Tibial artery (tissue), 4 donors: ENCODE measurements at places on chromosomes 3 and 15.

GRCh38 chr15:88467935-88468528 lies 524 bp downstream of the MRPS11 start:
- no peak for DNase-seq

DNA sequence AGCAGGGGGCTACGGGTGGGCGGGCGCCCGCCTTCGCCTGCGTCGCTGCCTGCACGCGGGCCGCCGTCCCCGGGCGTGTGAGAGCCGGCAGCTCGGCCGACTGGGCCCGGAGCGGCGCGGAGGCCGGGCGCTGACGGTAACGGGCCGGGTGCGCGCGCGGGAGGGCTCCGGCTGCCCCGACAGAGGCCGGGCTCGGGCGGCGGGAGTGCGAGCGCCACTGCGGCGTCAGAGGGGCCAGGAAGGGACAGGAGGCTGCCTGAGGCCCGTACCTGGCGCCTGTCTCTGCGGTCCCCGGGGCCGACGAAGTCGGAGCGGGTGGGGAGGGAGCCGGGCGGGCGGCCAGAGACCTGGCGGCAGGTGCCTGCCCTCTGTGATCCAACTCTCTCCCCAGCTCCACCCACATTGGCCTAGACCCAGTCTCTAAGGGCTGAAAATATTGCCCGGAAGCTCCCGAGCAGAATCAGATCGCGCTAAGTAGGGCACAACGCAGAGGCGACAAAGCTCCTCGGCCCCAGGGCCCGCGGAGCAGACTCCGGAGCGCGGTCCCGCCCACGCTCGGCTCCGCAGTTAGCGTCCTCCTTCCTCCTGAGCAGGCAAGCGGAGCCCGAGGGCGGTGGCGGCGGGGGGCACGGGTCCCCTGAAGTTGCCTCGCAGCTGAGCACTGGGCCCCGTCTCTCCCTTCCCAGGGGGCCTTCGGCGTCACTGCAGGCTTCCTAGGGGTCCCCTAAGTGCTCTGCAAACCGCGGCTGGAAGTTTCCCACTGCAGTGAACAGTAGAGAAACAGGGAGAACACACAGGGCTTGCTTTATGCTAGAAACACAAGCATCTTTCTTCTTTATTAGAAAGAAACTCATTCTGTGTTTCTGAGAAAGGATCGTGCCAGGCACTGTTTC lies at the start of gene MAN2A2:
TSS of gene MAN2A2 (plus strand) at position 463 of the 893 bp plus-strand sequence. CDS start 906 bp downstream, outside the sequence.
- no peak for DNase-seq

DNA sequence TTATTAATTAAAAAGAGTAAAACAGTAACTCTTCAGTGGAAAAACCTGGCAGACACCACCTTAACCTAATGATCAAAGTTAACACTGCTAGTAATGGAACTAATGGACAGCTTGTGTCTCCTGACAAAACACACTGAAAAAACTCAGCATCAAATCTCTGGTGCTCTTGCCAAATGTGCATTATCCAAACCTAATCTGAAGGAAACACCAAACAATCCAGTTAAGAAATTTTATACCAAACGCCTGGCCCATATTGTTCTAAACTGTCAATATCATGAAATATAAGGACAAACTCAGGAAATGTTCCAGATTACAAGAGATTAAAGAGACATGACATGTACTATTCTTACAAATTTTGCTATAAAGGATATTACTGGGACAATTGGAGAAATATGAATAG lies 10.4 kb downstream of the RSL24D1 start:
- no peak for DNase-seq

DNA sequence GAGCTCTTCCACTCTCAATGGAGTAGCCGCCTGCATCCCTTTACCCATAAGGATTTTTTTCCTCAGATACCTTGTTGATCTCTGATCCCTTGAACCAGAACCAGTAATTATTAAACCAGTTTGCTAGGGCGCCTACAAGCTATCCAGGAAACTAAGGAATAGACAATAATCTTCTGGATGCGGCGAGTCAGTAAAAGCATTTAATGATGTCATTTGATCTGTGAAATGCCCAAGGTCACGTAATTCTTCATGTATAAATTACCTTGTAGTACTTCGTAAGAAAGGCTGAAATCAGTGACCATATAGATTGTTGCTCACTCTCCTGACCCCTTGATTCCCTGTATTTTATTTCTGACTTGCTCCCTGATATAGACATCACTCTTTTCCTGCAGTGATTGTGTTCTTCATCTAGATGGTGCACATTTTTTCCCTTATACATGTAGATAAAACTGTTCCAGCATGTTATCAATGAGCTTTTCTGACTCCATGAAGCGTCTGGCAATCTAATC lies 548.6 kb upstream of the NAALADL2 start:
- no peak for DNase-seq

- DNase-seq = no peak
These were observed 999 bp downstream of the INSYN1 start for GRCh38 chr15:73751899-73752805.

DNA sequence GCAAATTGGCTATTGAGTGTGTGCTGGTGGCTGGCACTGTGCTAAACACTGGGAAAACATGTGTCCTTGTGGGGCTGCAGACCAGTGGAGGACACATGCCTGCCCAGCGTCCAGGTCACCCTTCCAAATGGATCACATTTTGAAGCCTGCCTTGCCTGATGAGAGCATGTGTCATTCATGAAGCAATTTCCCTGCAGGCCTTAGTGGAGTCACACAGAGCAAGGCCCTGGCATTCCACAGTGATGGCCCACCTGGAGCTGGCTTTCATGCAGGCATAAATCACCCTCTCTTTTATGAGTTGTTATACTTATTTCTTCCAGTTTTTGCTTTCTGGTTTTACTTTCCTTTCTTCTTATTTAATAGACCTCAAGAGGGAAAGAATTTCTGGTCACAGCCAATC lies 219.5 kb downstream of the EPHB1 start:
- no peak for DNase-seq

- no peak for DNase-seq
These were observed 84.1 kb upstream of the MYRIP start for GRCh38 chr3:39725321-39725720.

- DNase-seq = no peak
These were observed 380.6 kb downstream of the LSAMP start for GRCh38 chr3:116064646-116065045.

DNA sequence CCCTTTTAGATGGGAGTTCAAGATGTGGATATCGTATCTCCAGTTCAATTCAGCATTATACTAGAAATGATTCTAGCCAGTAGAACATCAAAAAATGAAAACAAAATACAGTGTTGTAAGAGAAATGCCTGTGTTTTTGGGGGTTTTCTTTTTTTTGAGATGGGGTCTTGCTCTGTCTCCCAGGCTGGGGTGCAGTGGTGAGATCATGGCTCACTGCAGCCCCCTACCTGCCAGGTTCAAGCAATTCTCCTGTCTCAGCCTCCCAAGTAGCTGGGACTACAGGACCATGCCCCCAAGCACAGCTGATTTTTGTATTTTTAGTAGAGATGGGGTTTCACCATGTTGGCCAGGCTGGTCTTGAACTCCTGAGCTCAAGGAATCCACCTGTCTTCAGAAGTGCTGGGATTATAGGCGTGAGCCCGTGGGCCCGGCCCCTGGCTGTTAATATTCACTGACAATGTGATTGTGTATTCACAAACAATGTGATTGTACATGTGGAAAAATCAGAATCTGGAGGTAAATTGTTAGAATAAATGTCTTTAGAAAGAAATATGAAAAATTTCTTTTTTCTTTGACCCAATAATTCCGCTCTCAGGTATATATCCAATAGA lies 59.0 kb downstream of the ARIH1 start:
- no peak for DNase-seq

- DNase-seq = peak; percentile 79
These were observed 20.4 kb downstream of the ISG20 start for GRCh38 chr15:88658972-88659931.

- DNase-seq = no peak
These were observed 107.6 kb upstream of the ZBTB20 start for GRCh38 chr3:115254492-115255196.

- DNase-seq = peak; percentile 43
These were observed 21.2 kb upstream of the CRBN start for GRCh38 chr3:3200632-3201212.

DNA sequence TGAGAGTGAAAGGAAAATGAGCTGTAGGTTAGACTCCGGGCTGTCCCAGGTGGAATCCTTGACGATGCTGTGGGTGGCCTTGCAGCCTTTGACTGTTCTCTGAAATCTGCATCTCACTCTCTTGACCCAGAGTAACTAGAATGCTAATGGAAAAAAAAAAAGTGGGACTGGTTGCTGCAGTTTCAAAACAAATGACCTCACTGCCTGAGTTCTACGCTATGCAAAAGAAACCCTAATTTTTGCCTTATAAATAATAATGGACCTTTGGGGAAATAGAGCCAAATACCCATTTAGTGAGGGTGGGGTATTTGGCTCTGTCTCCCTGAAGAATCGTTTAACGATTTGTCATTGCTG lies 309.7 kb upstream of the C2CD4B start:
- DNase-seq = no peak

DNA sequence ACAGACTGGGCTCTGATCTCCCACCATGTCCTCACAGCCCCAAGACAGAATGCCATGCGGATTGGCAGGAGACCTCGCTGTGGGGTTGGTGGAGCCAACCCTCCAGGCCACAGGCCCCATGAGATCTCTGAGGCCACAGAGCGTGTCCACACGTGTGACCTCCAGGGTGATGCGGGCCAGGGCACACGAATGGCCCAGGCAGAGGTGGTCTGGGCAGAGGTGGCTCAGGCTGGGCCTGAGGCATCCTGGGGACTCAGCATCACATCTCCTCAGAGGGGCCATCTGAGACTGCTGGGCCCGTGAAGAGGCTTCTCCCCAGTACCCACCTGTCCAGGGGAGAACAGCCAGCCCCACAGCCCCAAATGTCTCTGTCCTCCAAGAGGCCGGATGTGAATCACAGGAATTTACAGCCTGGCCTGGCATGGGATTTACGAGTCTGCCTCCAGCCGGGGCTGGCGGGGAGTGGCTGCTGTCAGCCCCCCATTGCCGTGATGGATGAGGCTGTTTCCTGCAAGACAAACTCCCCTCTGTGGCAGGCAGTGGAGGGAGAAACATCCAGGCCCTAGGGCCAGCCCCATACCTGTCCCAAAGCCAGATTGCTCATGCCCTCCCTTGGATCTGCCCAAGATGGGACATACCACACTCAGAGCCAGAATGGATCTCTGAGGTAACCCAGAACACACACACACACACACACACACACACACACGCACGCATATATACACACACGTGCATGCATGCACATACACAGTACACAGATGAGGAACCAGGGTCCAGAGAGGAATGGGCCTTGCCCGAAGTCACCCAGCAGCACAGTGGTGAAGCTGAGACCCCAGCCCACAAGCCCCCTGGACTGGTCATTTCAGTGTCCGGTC lies 208.3 kb downstream of the TBC1D2B start:
- peak; percentile 50 for DNase-seq

DNA sequence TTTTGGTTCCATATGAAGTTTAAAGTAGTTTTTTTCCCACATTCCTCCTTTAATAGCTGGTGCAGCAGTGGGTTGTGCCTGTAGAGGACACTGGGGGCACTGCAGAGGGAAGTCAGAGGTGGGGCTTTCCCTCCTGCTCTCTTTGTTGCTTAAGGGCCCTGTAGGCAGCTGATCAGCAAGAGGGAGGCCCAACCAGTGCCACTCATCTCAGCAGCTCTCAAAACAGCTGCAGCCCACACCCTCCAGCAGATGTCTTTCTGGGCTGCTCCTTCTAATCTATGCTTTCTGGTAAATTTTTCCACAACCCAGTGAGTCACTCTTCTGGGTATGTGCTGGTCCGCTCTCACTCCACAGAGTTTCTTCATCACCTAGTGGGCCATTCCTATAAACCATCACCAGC lies 263.8 kb downstream of the FEZF2 start:
- DNase-seq = peak; percentile 81

GRCh38 chr15:42691770-42692169 lies 45.2 kb downstream of the CDAN1 start:
- DNase-seq = no peak

GRCh38 chr3:48595075-48595525 lies at the start of gene COL7A1:
TSS of gene COL7A1 (minus strand) at chr3:48595329. CDS start at chr3:48595159, 170 bp downstream.
- no peak for DNase-seq

DNA sequence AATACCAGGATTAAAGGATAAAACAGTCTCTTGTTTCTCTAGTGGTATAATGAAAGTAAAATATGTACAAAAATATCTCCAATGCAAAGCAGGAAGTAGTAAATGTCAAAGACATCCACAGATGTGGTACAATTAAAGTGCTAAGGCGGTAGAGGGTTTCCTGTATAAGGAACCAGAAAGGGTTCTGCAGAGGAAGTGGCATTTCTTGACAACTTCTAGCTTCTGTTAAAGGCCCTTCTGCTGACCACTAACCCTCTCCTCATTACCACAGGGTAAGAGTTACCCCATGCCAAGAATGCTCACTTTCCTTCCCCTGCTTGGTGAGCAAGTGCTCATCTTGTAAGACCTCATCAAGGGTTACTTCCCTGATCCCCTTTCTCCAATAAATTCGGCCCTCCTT lies 883.6 kb upstream of the NR2F2 start:
- DNase-seq = no peak

DNA sequence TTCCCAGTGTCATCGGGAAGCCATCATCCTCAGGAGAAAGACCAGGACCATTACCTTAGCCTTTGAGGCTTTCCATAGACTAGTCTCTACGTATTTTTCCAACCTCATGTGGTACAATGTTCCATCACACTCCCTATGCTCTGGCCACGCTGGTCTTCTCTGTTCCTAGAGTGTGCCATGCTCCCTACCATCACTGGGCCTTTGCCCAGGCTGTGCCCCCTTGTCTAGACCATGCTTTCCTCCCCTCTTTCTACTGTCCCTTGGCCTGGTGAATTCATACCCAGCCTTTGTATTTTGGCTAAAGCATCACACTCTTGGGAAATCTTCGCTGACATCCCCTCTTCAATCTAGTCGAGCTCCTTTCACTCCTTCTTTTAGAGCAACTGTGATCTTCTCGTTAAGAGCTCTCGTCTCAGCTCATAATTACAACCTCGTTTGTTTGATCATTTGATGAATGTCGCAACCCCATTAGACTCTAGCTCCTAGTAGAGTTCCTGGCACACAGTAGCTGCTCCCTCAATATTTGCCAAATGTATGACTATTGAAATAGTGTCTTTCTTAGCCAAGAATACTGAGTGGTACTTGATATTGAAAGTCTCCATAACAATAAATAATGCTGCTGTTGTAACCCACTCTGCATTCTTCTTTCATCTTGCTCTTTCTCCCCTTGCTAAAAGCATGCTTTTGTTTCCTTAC lies 100.2 kb upstream of the FAM3D start:
- no peak for DNase-seq

- no peak for DNase-seq
These were observed 490.7 kb downstream of the RBMS3 start for GRCh38 chr3:29771602-29772001.

- DNase-seq = no peak
These were observed 109.0 kb downstream of the CDIN1 start for GRCh38 chr15:36688310-36689011.

- peak; percentile 48 for DNase-seq
These were observed 13.5 kb upstream of the ZNF592 start for GRCh38 chr15:84734794-84735479.

- peak; percentile 92 for DNase-seq
These were observed 96.1 kb upstream of the CHD2 start for GRCh38 chr15:92803852-92804609.

DNA sequence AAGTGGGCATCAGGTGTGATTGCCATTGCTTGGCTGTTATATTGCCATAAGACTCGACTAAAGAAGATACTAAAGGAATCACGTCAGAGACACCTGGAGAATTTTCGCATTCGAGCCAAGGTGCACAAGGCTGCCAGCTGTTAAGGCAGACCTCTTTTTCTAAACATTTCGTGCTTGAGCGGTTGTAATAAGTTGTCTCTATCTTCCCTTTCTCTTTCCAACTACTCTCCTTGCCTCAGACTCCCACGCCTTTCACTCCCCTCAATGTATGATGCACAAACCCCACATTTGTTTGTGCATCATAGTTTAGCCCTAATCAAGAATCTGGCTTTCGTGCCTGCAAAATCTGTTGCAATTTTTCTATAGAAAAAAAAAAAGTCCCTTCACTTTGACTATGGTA lies 118.0 kb downstream of the IQCH start:
- no peak for DNase-seq
